ENCODE measurements at places on chromosomes 3 and 15.

- H3K27ac ChIP-seq, result no peak overlapping the region
- H3K4me3 ChIP-seq, result no peak overlapping the region
- H3K36me3 ChIP-seq, result no peaks in the 10 kb centered on the region
- H3K4me1 ChIP-seq, result no peaks in the 10 kb centered on the region
- no peak for DNase-seq
These were observed 119.0 kb upstream of the RASGRP1 start for GRCh38 chr15:38683382-38684242.

DNA sequence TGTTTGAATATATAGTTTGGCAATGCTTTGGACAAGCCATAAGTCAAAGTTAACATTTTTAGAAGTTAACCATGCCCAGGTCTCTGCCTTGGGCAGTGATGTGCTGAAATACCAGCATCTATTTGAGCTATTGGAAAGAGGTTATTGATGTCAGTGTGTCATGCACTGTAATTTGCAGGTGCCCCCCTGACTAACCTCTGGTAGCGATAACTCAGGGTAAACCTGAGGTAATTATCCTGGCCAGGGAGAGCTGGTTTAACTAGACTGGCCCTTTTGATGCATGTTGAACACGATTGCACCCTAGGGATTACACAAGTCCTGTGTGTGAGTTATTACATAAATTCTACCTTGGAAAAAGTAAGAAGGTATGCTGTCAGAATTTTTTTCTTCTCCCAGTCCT is 455.8 kb upstream of the WNT5A start:
- H3K4me3 ChIP-seq, result no peak overlapping the region
- no peak for DNase-seq
- no peaks in the 10 kb centered on the region for H3K4me1 ChIP-seq
- H3K27ac ChIP-seq, result no peak overlapping the region
- H3K27me3 ChIP-seq, result no peaks in the 10 kb centered on the region

DNA sequence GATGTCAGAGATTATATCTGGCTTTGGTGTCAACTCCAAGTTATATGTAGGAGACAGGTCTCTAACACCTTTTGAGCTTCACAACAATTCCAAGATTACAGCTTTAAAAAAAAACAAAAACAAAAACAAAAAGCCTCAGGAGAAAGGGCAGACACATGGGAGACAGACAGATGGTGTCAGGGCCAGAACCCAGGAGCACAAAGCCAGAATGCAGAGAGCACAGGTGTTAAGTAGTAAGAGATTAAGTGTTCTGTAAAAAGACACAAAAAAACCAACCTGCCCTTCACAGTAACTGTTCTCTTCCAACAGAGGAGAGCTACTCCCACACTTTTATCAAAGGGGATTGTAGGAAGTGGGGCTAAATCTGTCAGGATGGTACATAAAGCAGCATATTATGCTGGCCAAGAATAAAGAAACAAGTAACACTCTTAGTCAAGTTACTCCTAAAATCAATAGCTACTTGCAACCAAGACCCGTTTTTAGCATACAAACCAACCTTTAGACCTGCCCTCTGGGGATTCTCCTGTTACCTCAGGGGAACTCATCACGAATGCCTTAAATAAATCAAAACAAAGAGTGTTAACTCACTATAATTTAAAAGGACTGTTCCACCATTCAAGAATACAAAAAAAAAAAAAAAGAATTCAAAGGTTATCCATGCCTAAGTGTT is 5.9 kb downstream of the CPEB1 start:
- no peaks in the 10 kb centered on the region for H3K4me1 ChIP-seq
- H3K27ac ChIP-seq, result no peak overlapping the region
- no peaks in the 10 kb centered on the region for H3K36me3 ChIP-seq
- no peak for DNase-seq

DNA sequence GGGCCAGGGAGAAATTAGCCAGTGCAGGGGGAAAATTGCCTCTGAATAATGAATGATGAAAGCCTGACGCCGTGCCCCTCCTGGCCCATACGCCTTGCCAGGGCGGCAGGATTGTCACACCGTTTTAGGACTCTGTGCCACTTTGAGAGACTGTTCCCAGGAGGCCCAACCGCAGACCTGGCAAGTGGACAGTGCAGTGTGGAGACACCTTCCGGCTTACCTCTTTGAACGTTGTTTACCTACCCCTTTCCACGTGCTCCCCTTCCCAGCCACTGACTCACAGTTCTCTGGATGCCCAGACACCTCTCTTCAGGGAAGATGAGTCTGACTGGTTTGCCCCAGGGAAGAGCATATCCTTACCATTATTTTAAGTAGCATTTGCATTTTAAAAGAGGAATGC is 84.0 kb upstream of the PXYLP1 start:
- H3K4me3 ChIP-seq, result no peak overlapping the region
- H3K36me3 ChIP-seq, result no peaks in the 10 kb centered on the region
- H3K27ac ChIP-seq, result no peak overlapping the region

GRCh38 chr15:85630311-85630710 is 164.4 kb downstream of the KLHL25 start:
- H3K4me3 ChIP-seq, result no peak overlapping the region
- no peaks in the 10 kb centered on the region for H3K27me3 ChIP-seq

GRCh38 chr3:14047027-14047426 is 77.6 kb downstream of the CHCHD4 start:
- H3K4me1 ChIP-seq, result no peaks in the 10 kb centered on the region
- H3K27me3 ChIP-seq, result no peaks in the 10 kb centered on the region
- DNase-seq, result no peak
- no peaks in the 10 kb centered on the region for H3K36me3 ChIP-seq

- H3K4me1 ChIP-seq, result peaks cover 27% of the 10 kb centered on the region
- H3K27ac ChIP-seq, result peak overlapping the region; percentile 86
- H3K4me3 ChIP-seq, result no peak overlapping the region
- DNase-seq, result no peak
These were observed 59.9 kb downstream of the LRRFIP2 start for GRCh38 chr3:37114251-37115145.

- no peaks in the 10 kb centered on the region for H3K4me1 ChIP-seq
- no peak for DNase-seq
- H3K4me3 ChIP-seq, result no peak overlapping the region
- H3K27me3 ChIP-seq, result no peaks in the 10 kb centered on the region
- H3K27ac ChIP-seq, result no peak overlapping the region
These were observed 34.2 kb downstream of the ADAMTS17 start for GRCh38 chr15:100307241-100308212.

- no peak overlapping the region for H3K27ac ChIP-seq
- no peak for DNase-seq
- H3K27me3 ChIP-seq, result no peaks in the 10 kb centered on the region
- H3K4me1 ChIP-seq, result peaks cover 4% of the 10 kb centered on the region
- H3K36me3 ChIP-seq, result no peaks in the 10 kb centered on the region
These were observed 248.9 kb upstream of the WNT5A start for GRCh38 chr3:55735976-55736375.

GRCh38 chr3:95044101-95044500 is 981.2 kb downstream of the NSUN3 start:
- no peaks in the 10 kb centered on the region for H3K4me1 ChIP-seq
- H3K27me3 ChIP-seq, result no peaks in the 10 kb centered on the region
- H3K4me3 ChIP-seq, result no peak overlapping the region
- H3K27ac ChIP-seq, result no peak overlapping the region

- peak overlapping the region; percentile 7 for H3K27ac ChIP-seq
- peak overlapping the region; percentile 83 for H3K4me3 ChIP-seq
- peaks cover 20% of the 10 kb centered on the region for H3K4me1 ChIP-seq
- H3K27me3 ChIP-seq, result no peaks in the 10 kb centered on the region
- H3K36me3 ChIP-seq, result no peaks in the 10 kb centered on the region
These were observed 1.5 kb downstream of the CTDSPL start for GRCh38 chr3:37862903-37863815.

DNA sequence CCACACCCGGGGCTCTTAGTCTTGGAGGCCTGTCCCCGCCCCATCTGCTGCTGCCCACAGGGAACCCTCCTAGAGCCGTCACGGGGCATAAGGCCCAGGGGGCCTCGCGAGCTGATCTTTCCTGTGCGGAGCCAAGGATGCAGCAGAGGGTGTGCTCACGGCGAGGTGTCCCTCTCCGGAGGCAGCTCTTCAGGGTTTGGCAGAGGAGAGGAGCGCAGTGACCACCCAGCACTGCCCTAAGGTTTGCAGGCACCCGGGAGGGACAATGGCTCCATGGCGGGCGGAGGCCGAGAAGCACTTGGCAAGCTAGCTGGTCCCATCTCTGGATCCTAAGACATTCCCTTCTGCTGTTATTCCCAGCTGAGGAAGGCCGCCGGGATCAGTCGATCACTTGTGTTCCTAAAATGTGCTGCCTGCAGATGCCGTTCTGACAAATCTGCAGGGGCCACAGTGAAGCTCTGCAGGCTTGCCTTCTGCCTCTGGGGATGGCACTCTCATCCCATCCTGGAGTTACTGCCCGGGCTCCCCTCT is 47.4 kb upstream of the PCSK6 start:
- no peaks in the 10 kb centered on the region for H3K36me3 ChIP-seq
- H3K4me1 ChIP-seq, result no peaks in the 10 kb centered on the region
- no peaks in the 10 kb centered on the region for H3K27me3 ChIP-seq
- no peak overlapping the region for H3K27ac ChIP-seq
- no peak for DNase-seq

- H3K36me3 ChIP-seq, result peaks cover 60% of the 10 kb centered on the region
- H3K27ac ChIP-seq, result no peak overlapping the region
- H3K27me3 ChIP-seq, result no peaks in the 10 kb centered on the region
- DNase-seq, result peak; percentile 73
- peaks cover 21% of the 10 kb centered on the region for H3K4me1 ChIP-seq
- H3K4me3 ChIP-seq, result no peak overlapping the region
These were observed 20.9 kb downstream of the SLC6A6 start for GRCh38 chr3:14423197-14423743.

DNA sequence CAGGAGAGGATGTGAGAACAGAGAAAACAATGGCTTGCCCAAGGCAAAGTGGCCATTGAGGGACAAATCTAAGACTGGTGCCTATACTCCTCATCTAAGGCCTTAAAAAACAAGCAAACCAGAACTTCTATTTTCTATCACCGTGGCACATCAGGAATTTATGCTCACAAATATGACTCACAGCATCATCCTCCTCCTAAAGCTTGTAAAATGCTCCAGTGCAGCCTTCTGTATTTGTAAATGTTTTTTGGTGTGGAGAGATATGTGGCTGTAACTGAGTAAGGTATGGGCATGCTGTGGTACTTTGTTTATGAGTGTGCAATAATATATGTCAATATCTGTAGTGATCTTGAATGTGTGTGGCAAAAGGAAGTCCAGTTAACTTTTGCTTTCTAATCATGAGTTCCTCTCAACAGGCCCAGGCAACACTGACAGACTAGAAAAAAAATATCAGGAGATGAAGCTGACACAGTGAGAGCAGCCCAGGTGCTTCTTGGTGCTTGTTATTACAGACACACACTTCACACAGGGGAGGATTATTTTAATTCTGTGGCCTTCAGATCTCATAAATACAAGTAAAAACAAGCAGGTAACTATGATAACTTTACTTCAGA is 60.3 kb downstream of the CTNNB1 start:
- no peaks in the 10 kb centered on the region for H3K27me3 ChIP-seq
- no peak overlapping the region for H3K27ac ChIP-seq
- H3K36me3 ChIP-seq, result no peaks in the 10 kb centered on the region
- no peak for DNase-seq
- H3K4me1 ChIP-seq, result peaks cover 8% of the 10 kb centered on the region

DNA sequence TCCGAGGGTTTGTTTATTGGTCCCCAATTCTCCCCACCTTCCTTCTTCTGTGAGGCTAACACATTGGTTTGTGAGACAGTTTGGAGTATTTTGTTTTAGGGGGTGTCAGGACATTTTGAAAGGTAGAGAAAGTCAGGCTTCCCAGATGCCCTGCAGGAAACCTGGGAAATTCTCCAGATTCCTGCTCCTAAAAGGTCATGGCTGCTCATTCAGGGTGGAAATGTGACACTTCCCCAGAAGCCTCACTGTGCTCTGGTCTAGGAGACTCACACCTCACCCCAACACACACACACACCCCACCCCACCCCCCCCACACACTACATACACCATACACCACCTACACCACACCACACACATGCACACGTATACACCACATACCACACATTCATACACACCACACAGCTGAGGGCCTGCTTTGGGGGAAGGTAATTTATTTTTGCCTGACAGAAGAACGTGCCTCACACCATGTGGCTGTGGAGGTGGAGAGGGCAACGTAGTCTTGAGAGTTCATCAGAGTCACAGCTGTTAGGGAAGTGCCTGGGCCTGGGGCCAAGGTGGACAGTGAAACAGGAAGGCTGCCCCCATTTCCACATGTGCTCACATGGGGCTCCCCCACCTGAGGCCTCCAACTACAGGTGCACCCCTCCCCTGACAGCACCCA is 40.4 kb upstream of the LIMD1 start:
- H3K27me3 ChIP-seq, result no peaks in the 10 kb centered on the region
- H3K4me1 ChIP-seq, result peaks cover 49% of the 10 kb centered on the region
- no peak overlapping the region for H3K4me3 ChIP-seq
- no peaks in the 10 kb centered on the region for H3K36me3 ChIP-seq

- no peak overlapping the region for H3K27ac ChIP-seq
- no peak overlapping the region for H3K4me3 ChIP-seq
- H3K36me3 ChIP-seq, result no peaks in the 10 kb centered on the region
- H3K4me1 ChIP-seq, result peaks cover 14% of the 10 kb centered on the region
- H3K27me3 ChIP-seq, result no peaks in the 10 kb centered on the region
These were observed 3.9 kb upstream of the OPA1 start for GRCh38 chr3:193589129-193589528.

- no peaks in the 10 kb centered on the region for H3K36me3 ChIP-seq
- no peak overlapping the region for H3K4me3 ChIP-seq
- no peak for DNase-seq
- no peak overlapping the region for H3K27ac ChIP-seq
- H3K4me1 ChIP-seq, result peaks cover 18% of the 10 kb centered on the region
- no peaks in the 10 kb centered on the region for H3K27me3 ChIP-seq
These were observed 53.0 kb upstream of the GSK3B start for GRCh38 chr3:120147072-120147871.

GRCh38 chr15:81002331-81003096 is 1.8 kb downstream of the TLNRD1 start:
- H3K27ac ChIP-seq, result peak overlapping the region; percentile 41
- H3K27me3 ChIP-seq, result no peaks in the 10 kb centered on the region
- H3K4me3 ChIP-seq, result peak overlapping the region; percentile 92
- peaks cover 6% of the 10 kb centered on the region for H3K36me3 ChIP-seq

DNA sequence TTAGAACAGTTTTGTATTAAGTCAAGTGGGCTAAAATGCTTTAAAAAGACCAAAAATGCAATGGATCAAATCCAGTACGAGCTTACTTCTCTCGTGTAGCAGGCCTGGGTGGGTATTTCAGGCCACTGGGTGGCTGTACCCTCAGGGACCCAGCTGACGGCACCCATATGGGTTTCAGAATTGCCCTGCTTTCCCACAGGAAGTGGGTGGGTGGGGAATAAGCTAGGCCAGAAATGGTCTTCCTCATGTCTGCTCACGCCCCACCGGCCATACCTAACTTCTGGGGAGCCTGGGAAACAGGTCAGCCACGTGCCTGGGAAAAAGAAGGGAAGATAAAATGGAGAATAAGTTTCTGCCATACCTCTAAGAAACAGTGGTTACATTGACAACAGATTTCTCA is 20.3 kb downstream of the GPR160 start:
- H3K27me3 ChIP-seq, result no peaks in the 10 kb centered on the region
- no peaks in the 10 kb centered on the region for H3K4me1 ChIP-seq
- H3K27ac ChIP-seq, result no peak overlapping the region
- no peak for DNase-seq

DNA sequence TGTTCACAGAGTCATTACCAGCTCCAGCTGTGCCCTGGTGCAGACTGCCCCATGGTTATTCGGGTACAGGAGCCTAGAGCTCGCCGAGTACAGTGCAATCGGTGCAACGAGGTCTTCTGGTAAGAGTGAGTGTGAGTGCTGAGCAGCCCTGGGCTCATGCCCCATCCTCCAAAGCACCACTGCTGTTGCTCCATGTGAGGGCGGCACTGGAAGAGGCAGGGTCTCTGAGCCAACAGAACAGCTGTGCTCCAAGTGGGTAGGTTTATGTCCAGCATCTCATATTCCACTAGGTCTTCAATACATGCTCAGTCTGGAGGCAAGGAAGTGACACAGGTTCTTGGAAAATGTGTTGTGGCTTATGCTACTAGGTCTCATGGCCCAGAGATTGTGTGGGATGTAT is 19.5 kb upstream of the P4HTM start:
- no peak overlapping the region for H3K4me3 ChIP-seq
- H3K36me3 ChIP-seq, result peaks cover 68% of the 10 kb centered on the region
- no peaks in the 10 kb centered on the region for H3K27me3 ChIP-seq
- DNase-seq, result no peak
- H3K27ac ChIP-seq, result no peak overlapping the region

All from osteoblast (primary cell).